ENCODE measurements at places on chromosomes 1 and 21.

DNA sequence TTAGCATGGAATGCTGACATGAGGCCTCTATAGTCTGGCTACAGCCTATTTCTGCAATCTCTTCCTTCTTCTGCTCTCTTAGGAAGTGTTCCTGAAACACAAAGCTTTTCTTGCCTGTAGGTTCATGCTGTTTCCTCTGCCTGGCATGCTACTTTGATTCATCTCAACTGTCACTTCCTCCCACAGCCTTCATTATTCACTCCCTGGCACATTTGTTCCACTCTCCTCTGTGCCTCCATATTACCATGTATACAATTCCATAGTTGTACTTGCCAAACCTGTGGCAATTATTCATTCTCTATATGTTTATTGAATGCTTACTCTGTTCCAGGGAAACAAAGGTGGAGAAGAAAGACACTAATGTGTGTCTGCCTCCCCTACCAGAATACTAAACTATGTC, 210.2 kb downstream of the LRRC7 start:
- no peak for DNase-seq

DNA sequence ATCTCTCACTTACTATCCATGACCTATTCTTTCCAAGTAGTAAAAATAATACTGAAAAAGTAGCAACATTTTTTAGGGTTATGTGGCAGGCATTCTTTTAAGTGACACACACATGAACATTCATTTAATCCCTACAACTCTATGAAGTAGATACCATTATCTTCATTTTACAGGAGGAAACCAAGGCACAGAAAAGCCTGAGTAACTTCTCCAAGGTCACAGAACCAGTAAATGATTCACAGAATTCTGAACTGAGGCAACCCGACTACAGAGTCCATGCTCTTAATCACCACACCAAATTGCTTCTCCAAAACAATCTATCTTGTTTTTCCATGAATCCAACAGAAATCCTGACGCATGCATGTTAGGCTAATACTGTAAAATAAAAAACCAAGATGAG, 17.5 kb downstream of the FUBP1 start:
- no peak for DNase-seq

GRCh38 chr1:42040159-42040558, 113.1 kb upstream of the GUCA2B start:
- no peak for DNase-seq

GRCh38 chr1:210373628-210373877, 44.9 kb downstream of the HHAT start:
- DNase-seq, result no peak

GRCh38 chr1:205247130-205247921, 19.6 kb downstream of the TMCC2 start:
- no peak for DNase-seq

GRCh38 chr1:178497903-178498478, 1.2 kb upstream of the CLEC20A start:
- no peak for DNase-seq

DNA sequence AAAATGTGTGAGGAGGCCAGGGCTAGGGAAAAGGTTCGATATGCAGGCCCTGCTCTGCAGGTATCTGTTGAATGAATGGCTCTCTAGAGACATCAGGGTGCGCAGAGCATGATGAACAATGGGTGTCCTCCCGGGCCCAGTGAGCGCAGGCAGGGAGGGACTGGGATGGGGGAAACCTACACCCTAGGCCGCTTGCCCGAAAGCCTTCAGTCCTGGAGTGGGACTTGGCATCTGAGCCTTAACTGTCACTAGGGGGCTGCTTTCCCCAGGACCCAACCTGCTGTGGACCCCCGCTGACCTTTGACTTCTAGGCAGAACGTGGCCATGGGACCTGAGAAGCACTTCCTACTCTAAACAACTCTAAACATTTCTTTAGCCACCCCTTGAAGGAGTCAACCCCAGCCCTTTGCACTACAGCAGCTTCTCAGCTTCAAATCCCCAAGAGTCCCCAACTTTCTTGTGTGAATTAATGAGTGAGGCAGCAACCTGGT, 444 bp upstream of the MAP3K6 start:
- no peak for DNase-seq

GRCh38 chr1:154772606-154773506, 97.2 kb downstream of the KCNN3 start:
- DNase-seq, result no peak

- DNase-seq, result no peak
Measured at GRCh38 chr1:24960071-24960801, 30.2 kb upstream of the RUNX3 start.

- DNase-seq, result no peak
Measured at GRCh38 chr1:21607549-21608529, 61.3 kb downstream of the RAP1GAP start.
